Kasumi-1 (cell line): ENCODE measurements at places on chromosomes 1 and 21.

GRCh38 chr1:175154629-175155472, 37.7 kb downstream of the KIAA0040 start:
- DNase-seq, result peak; percentile 63

DNA sequence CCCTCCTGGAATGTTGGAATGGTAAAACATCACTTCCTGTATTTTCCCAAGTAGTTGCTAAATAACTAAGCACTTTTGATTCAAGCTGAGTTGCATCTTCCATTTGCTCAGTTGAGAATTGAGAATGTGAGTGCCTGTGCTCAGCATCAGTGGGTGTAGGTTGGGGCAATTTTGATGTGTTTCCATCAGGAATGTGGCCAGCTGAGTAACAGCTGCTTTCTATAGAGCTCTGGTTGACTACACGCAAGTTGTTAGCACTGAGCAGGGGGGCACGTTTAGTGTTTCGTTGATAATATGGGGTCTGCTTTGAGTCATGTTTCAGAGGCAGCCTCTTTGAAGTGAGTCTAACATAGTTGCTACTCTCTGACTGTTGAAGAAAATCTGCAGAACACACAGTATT, 41.5 kb downstream of the LRRC53 start:
- DNase-seq, result no peak

DNA sequence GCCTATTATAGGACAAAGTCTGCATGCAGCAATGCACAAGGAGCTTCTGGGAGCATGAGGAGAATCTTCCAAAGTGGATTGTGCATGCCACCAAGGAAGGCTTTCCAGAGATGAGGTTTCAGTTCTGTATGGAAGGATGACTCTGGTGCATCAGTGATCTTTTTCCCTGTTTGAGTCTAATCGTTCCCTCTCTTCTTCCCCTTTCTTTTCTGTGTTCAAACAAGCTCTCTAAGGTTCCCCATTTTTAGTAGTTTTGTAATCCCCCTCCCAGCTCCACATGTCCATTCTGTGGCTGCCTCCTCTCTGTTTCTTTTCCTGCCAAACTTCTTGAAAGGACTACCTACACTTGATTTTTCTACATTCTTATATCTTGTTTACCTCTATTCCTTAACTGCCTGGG, 43.3 kb upstream of the USP25 start:
- DNase-seq, result peak; percentile 80

DNA sequence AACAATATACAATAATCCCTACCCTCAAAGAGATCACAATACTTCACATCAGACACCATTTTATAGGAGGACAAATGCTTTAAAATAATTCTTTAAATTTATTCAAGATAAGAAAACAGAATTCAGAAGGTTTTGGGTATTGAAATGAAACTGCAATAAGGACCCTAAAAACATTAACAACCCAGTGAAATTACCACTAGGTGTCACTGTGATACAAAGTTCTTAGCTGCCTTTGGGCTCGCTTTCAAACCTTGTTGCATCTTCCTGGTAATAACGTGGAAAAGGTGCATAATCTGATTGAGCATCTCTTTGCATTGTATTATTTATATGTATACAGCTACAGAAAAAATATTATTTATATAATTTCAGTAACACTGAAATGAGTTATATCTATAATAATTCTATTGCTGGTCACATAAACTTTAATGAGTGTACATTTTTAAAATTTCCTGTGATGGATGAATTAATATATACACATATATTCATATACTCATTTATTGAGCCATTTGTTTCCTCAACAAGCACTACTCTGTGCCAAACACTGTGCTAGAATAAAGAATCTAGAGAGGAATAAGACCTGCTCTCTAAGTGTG, 185.2 kb downstream of the FAF1 start:
- peak; percentile 65 for DNase-seq

GRCh38 chr1:154574716-154575115, 7.1 kb downstream of the CHRNB2 start:
- no peak for DNase-seq

- DNase-seq, result no peak
These were observed 19.4 kb downstream of the PSEN2 start for GRCh38 chr1:226889616-226890330.

DNA sequence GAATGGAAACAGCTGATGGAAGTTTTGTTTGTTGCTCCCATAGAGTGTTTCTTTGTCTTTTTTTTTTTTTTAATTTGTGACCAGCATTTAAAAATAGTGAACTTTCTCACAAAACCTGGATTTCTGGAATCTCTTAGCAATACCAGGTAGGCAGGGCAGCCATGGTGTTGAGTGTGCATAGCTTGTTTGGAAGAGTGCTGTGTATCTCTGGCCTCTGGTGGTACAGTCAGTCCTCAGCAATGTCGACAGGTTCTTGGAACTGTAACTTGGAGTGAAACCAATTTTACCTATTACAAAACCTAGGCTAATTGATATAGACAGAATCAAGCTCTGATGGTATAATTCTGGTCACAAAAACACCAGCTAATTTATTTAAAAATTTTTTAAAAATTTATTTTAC, 6.7 kb downstream of the AADACL3 start:
- no peak for DNase-seq

- no peak for DNase-seq
These were observed 44.6 kb downstream of the ATP1A1 start for GRCh38 chr1:116417678-116418077.

DNA sequence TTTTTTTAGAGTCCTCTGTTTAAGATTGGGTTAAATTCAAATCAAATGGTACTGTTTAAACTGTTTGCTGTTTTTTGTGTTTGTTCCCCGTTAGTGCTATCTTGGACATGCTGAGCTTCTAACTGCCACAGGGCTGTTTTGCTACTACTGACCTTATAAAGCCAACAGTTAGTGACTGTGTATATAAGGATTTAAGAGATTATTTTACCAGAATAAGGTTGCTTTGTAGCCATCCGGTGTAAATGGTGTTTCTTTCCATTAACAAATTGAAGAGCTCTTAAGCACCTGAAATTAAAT, 37.0 kb downstream of the ZNF281 start:
- DNase-seq, result no peak

DNA sequence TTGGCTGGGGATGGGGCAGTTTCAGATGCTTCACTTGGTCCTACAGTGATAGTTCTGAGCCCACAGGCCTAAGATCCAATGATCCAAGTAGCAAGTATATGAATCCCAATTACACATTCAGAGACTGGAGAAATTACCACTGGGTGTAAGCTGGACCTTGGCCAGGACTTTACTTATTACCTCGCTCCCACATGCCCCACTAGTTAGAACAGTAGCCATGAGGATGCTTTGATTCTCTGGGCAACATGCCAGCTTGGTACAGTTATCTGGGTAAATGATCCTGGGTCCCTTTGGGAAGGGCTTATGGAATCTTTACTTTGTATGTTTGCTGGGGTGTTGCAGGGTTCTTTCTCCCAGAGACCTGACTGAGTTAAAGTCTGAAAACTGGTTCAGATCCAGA, 5.0 kb upstream of the FCAMR start:
- no peak for DNase-seq

- DNase-seq, result no peak
These were observed 378.9 kb downstream of the KCNH1 start for GRCh38 chr1:210754878-210755665.

DNA sequence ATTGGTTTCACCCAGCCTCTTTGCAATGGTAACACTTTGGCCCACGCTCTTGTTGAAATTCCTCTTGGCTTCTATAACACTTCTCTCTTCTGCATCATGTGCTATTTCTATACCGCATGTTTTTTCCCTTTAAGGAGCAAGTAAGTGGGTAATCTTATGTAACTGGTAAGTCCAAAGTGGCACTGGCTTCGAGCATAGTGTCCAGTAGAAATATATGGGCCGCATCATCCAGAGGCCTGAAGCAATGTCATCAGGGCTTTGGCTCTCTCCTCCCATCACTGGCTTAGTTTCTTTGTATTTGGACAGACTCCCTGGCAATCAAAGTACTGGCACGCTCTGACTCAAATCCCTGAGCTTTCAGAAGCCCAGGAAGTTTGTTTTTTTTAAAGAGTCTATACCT, 17.5 kb downstream of the CHML start:
- no peak for DNase-seq

DNA sequence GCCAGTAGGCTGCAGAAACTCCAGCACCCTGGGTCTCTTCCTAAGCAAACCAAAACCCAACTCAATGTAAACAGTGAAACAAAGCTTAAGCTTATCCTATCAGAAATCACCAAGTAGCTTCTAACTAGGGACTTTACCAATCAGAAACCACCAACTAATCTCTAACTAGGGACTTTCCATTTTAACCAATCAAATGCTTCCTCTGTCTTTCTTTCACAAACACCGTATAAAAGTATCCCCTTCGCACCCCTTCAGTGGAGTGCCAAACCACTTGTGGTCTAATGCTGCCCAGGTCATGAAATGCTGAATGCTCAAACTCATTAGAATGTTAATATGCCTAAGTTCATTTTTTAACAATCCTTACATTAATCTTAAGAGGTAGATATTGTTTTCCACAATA, 250.5 kb upstream of the DUSP10 start:
- DNase-seq, result no peak

- no peak for DNase-seq
These were observed 44.7 kb upstream of the FMO2 start for GRCh38 chr1:171140401-171140800.

GRCh38 chr1:212475151-212475550, 42.4 kb downstream of the NENF start:
- no peak for DNase-seq

- DNase-seq, result peak; percentile 26
These were observed 995 bp downstream of the CACYBP start for GRCh38 chr1:175000697-175001187.

DNA sequence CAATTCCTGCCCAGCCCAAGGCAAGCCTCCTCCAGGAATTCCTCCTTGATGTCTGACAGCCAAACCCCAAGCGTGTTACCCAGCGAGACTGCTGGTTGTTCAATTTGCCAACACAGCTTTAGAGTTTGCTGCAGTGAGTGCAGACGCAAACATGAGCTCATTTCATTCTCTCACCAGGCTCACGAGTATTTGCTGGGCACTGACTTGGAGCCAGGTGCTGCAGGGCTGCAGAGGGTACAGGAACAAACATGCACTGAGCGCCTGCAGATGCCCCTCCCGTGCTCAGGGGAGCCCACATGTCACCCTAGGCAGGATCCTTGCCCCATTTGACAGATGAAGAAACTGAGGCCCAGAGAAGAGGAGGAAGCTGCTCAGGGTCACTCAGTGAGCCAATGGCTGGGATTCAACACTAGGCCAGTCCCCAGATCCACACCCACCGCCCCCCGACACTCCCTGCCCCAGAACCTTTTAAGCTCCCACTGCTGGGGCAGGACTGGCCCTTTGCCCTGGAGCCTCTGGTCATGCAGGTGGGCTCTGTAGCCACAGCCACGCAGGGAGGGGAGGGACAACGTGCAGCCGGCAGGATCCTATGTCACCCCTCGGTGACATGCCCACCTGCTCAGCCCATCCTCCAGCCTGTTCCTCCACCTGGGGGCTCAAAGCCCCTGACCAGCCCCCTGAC, 363.7 kb downstream of the MATN1 start:
- DNase-seq, result no peak

DNA sequence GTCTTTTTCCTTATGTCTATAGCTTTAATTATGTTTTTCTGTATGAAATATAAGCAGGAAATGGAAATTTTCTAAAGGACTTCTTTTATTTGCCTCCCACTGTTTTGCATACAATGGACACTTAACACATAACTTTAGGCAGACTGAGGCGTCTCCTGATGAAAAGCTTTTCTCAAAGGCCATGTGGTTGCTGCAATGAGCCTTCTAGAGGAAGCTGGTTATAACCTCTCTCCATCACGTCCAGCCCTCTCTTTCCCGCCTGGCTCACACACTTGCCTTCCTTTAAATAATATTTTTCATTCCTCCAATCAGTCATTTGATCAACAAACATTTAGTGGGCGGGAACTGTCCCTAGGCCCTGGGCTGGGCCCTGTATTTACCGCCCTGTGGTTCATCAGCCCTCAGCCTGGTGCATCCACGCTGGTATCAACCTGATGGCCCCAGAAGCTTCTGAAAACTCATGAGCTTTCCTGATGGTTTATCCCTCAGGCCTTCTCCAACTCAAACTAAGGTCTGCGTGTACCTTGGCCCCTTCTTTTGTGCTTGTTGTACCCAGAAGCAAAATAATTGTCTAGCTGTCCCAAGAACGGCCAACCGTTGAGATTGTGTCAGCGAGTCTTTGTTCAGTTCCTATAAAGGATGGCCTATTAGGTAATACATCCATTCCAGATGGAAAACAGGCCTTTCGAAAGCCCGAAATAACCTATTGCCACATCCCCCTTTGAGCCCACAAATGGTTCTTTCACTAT, 75.3 kb upstream of the LYST start:
- peak; percentile 96 for DNase-seq

GRCh38 chr1:54545916-54546635, 2.0 kb upstream of the ACOT11 start:
- no peak for DNase-seq

- no peak for DNase-seq
These were observed 92.0 kb downstream of the CNIH3 start for GRCh38 chr1:224707843-224708725.

DNA sequence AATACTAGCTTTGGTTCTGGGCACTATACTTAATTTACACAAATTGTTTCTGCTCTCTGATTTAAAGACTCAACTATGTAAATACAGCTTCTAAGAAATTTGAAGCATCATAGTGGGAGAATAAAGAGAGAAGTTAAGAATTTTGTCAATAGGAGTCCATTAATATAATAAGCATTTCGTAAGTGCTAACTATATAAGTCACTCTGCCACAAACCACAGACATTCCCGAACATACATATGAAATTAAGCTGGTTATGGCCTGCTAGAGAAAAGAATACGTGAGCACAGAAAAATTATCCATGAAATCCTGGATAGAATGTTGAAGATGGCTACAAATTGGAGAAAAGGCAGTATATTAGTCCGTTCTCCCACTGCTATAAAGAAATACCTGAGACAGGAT, 526.2 kb downstream of the MRPL39 start:
- DNase-seq, result no peak

DNA sequence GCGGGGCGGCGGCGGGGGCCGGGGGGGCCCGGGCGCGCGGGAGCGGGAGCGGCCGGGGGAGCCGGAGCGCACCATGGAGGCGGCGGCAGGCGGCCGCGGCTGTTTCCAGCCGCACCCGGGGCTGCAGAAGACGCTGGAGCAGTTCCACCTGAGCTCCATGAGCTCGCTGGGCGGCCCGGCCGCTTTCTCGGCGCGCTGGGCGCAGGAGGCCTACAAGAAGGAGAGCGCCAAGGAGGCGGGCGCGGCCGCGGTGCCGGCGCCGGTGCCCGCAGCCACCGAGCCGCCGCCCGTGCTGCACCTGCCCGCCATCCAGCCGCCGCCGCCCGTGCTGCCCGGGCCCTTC, 546 bp downstream of the SKI start:
- DNase-seq, result peak; percentile 33
